ENCODE measurements at places on chromosomes 4 and X. TPM values are rescaled to one million over a fixed set of nuclear protein-coding genes. Genes with fewer than 3 reads are reported as not detected.
A peak's percentile ranks its signal among the peaks of the same experiment; 100 is the strongest.

- no peaks in the 10 kb centered on the region for H3K36me3 ChIP-seq
- H3K27ac ChIP-seq, result no peak overlapping the region
- DNase-seq, result no peak
- no peaks in the 10 kb centered on the region for H3K27me3 ChIP-seq
Observed at GRCh38 chr4:38278255-38278654, 318.1 kb downstream of the PTTG2 start.

GRCh38 chr4:139492429-139492828 lies 38.5 kb downstream of the RAB33B start:
- no peak overlapping the region for H3K27ac ChIP-seq
- H3K4me1 ChIP-seq, result no peaks in the 10 kb centered on the region
- no peak overlapping the region for H3K4me3 ChIP-seq
- H3K27me3 ChIP-seq, result no peaks in the 10 kb centered on the region
- no peaks in the 10 kb centered on the region for H3K36me3 ChIP-seq
- DNase-seq, result no peak

GRCh38 chr4:173159791-173160190 lies 8.8 kb upstream of the GALNT7 start:
- H3K4me3 ChIP-seq, result no peak overlapping the region
- no peaks in the 10 kb centered on the region for H3K36me3 ChIP-seq
- H3K4me1 ChIP-seq, result no peaks in the 10 kb centered on the region
- H3K27ac ChIP-seq, result no peak overlapping the region
- DNase-seq, result no peak

- no peaks in the 10 kb centered on the region for H3K4me1 ChIP-seq
- H3K27me3 ChIP-seq, result no peaks in the 10 kb centered on the region
- H3K4me3 ChIP-seq, result no peak overlapping the region
- H3K27ac ChIP-seq, result no peak overlapping the region
- DNase-seq, result no peak
- no peaks in the 10 kb centered on the region for H3K36me3 ChIP-seq
Observed at GRCh38 chr4:133440404-133440803, 291.3 kb downstream of the PCDH10 start.

DNA sequence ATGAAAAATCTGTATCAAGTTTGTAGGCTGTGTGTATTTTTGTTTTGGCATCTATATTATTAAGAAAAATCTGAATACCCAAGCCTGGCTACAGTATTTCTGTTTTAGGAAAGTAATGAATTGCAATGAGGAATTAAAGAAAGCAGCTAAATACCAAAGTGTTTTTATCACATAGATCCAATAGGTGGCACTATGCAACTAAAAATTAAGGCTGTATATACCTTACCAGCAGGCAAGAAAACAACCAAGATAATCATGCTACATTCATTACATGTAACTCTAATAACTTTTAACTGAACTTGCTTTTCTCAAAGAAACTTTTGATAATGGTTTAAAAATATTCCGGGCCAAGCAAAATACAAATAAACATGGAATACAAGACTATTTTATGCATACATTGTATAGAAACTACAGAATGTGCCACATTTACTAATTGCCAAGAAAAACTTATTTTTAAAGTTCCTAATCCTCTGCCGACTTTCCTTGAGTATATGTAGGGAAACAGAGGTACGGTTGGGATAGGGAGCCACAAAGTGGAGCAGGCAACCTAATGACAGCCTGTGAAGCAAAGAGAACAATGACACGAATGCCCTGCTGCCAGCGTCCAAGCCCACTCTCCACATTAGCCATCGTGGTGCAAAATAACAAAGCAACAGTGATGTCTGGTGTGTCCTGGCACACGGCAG lies 63.7 kb downstream of the SEC24D start:
- H3K27ac ChIP-seq, result peak overlapping the region; percentile 52
- no peaks in the 10 kb centered on the region for H3K27me3 ChIP-seq
- no peak for DNase-seq
- H3K4me1 ChIP-seq, result peaks cover 21% of the 10 kb centered on the region

- H3K27ac ChIP-seq, result no peak overlapping the region
- H3K36me3 ChIP-seq, result no peaks in the 10 kb centered on the region
- no peak overlapping the region for H3K4me3 ChIP-seq
- DNase-seq, result no peak
- peaks cover 20% of the 10 kb centered on the region for H3K4me1 ChIP-seq
Observed at GRCh38 chrX:130676861-130677260, 226.1 kb downstream of the ENOX2 start.

- no peaks in the 10 kb centered on the region for H3K27me3 ChIP-seq
- no peak overlapping the region for H3K4me3 ChIP-seq
- H3K27ac ChIP-seq, result no peak overlapping the region
- H3K4me1 ChIP-seq, result no peaks in the 10 kb centered on the region
- H3K36me3 ChIP-seq, result no peaks in the 10 kb centered on the region
Observed at GRCh38 chr4:41318839-41319530, 62.3 kb downstream of the UCHL1 start.

DNA sequence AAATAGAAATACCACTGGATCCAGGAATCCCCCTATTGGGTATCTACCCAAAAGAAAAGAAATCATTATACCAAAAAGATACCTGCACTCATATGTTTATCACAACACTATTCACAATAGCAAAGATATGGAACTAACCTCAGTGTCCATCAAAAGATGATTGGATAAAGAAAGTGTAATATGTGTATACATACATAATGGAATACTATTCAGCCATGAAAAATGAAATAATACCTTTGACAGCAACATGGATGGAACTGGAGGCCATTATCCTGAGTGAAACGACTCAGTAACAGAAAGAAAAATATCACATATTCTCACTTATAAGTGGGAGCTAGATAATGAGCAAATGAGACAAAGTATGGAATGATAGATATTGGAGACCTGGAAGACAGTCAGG lies 74.2 kb upstream of the TLR3 start:
- DNase-seq, result no peak
- H3K27me3 ChIP-seq, result no peaks in the 10 kb centered on the region
- H3K27ac ChIP-seq, result no peak overlapping the region
- H3K4me1 ChIP-seq, result peaks cover 4% of the 10 kb centered on the region

- no peaks in the 10 kb centered on the region for H3K27me3 ChIP-seq
- no peaks in the 10 kb centered on the region for H3K36me3 ChIP-seq
- no peak overlapping the region for H3K27ac ChIP-seq
- H3K4me3 ChIP-seq, result no peak overlapping the region
- H3K4me1 ChIP-seq, result no peaks in the 10 kb centered on the region
Observed at GRCh38 chrX:48934581-48935300, 15.9 kb upstream of the PIM2 start.

GRCh38 chr4:21848021-21848420 lies 100.6 kb downstream of the KCNIP4 start:
- no peaks in the 10 kb centered on the region for H3K4me1 ChIP-seq
- H3K4me3 ChIP-seq, result no peak overlapping the region
- no peaks in the 10 kb centered on the region for H3K36me3 ChIP-seq
- H3K27ac ChIP-seq, result no peak overlapping the region
- no peak for DNase-seq
- no peaks in the 10 kb centered on the region for H3K27me3 ChIP-seq

DNA sequence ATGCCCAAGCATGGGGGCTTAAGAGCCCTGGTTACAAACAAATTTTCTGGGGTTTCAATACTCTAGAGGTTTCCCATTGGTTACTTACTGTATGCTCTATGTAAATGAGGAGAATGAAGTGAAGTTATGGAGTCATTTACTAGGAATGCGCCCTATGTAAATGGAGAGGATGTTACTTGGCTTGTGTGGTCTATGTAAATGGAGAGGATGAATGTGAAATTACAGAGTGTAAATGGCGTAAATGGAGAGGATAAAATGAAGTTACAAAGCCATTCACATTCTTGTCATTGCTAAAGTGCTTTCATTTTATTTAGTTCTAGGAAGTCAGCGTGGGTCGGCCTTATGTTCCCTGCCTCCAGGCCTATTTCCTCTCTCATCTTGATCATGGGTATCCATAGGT lies 810.5 kb upstream of the ADGRL3 start:
- DNase-seq, result no peak
- no peak overlapping the region for H3K4me3 ChIP-seq
- H3K4me1 ChIP-seq, result no peaks in the 10 kb centered on the region

- peaks cover 11% of the 10 kb centered on the region for H3K4me1 ChIP-seq
- peak; percentile 20 for DNase-seq
- no peak overlapping the region for H3K27ac ChIP-seq
- H3K4me3 ChIP-seq, result no peak overlapping the region
- no peaks in the 10 kb centered on the region for H3K27me3 ChIP-seq
Observed at GRCh38 chr4:186587416-186588018, 32.1 kb upstream of the MTNR1A start.

DNA sequence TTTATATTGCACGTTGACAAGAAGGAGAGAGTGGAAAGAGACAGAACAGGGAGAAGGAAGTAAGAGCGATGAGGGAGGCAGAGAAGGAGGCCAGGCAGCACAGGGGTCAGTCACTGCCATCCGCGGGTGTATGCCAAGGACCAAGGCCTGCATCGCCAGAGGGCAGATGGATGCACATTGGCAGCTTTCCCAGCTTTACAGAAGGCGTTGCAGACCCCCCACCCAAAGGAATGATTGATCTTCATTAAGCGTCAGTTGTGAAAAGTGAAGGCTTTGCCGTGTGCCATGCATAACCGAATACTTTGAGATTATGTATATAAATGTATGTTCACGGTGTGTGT lies 21.6 kb downstream of the PIGG start:
- no peak overlapping the region for H3K27ac ChIP-seq

DNA sequence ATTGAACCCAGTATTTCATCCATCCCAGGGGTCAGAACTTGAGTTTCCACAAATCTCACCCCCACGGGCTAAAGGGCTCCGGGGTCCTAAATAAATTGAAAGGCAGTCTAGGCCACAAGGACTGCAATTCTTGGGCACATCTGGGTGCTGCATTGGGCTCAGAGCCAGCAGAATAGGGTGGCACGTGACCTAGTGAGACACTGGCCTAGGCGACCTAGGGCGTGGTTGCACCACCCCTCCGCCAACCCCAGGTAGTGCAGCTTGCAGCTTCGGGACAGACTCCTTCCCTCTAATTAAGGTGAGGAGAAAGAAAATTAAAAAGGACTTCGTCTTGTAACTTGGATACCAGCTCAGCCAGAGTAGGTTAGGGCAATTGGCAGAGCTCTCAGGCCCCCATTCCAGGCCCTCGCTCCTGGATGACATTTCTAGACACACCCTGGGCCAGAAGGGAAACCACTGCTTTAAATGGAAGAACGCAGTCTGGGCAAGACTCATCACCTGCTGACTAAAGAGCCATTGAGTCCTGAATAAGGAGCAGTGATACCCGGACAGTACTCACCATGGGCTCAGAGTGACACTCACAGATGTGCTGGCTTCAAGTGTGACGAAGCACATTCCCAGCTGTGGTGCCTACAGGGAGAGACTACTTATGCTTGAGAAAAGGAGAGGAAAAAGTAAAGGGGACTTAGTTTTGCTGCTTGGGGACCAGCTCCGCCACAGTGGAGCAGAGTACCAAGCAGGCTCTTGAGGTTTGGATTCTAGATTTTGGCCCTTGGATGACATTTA lies 735.4 kb downstream of the FSTL5 start:
- no peaks in the 10 kb centered on the region for H3K27me3 ChIP-seq
- no peak overlapping the region for H3K27ac ChIP-seq
- no peak for DNase-seq
- no peak overlapping the region for H3K4me3 ChIP-seq

DNA sequence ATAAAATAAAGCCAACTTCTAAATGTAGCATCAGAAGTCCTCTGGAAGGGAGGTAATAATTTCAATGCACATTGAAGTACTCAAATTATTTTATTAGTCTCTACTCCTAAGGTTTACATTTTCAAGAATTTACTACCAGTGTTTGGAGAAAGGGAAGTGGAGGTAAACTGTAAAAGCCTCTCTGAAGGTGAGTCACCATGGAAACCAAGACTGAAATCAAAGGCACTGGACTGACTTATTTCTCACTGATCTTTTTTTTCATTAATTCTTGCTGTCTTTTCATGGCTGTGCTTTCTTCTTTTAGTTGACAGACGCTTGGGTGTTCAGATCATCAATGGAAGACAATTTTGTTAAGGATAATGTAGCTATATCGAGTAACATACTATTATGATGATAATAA lies 9.7 kb downstream of the SLC39A8 start:
- no peak overlapping the region for H3K27ac ChIP-seq
- H3K4me3 ChIP-seq, result no peak overlapping the region
- no peaks in the 10 kb centered on the region for H3K36me3 ChIP-seq

DNA sequence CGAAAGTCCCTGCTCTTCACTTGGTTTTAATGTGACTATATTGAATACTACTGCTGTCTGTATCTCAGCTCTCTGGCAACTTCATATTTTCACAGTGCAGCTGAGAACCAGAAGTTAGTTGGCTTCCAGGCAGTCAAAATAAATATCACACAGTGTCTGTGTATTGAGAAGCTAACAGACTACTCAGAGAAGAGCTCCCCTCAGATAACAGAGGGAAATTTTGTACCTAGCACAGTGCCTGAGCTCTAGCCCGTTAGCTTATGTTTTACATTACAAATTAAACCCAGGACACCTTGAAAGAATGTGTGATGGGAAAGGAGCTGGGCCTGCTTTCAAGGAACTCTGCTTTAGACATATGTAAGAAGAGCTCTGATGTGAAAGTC lies 22.7 kb downstream of the JADE1 start:
- no peak for DNase-seq
- no peak overlapping the region for H3K4me3 ChIP-seq
- H3K4me1 ChIP-seq, result peaks cover 58% of the 10 kb centered on the region
- peaks cover 6% of the 10 kb centered on the region for H3K36me3 ChIP-seq
- no peak overlapping the region for H3K27ac ChIP-seq
- H3K27me3 ChIP-seq, result no peaks in the 10 kb centered on the region

- no peaks in the 10 kb centered on the region for H3K4me1 ChIP-seq
- no peak overlapping the region for H3K4me3 ChIP-seq
- H3K36me3 ChIP-seq, result no peaks in the 10 kb centered on the region
- no peaks in the 10 kb centered on the region for H3K27me3 ChIP-seq
- DNase-seq, result no peak
Observed at GRCh38 chr4:89245459-89245858, 62.1 kb downstream of the GPRIN3 start.

- DNase-seq, result no peak
- no peaks in the 10 kb centered on the region for H3K4me1 ChIP-seq
- H3K27me3 ChIP-seq, result no peaks in the 10 kb centered on the region
- no peaks in the 10 kb centered on the region for H3K36me3 ChIP-seq
Observed at GRCh38 chr4:42464550-42465094, 67.3 kb downstream of the SHISA3 start.

DNA sequence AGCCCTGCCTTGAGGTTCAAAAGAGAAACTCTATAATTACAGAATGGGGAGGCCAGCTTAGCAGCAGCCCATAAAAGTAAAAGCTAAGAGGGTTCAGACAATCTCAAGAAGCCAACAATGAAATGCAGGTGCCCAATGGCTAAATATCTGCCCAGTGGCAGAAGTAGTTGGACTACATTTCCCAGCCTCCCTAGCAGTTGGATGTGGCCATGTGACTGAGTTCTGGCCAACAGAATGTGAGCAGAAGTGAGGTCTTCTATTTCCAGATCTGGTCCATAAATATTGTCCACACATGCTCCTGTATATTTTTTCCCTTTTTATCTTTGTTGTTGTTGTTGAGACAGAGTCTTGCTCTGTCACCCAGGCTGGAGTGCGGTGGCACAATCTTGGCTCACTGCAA lies 127.9 kb upstream of the NHS start:
- H3K4me1 ChIP-seq, result no peaks in the 10 kb centered on the region
- no peak for DNase-seq
- no peaks in the 10 kb centered on the region for H3K27me3 ChIP-seq
- H3K27ac ChIP-seq, result no peak overlapping the region
- H3K4me3 ChIP-seq, result no peak overlapping the region

HAUS3 gene
- total RNA-seq, result 6.5 TPM

GNRHR gene
- total RNA-seq, result not detected

PLK4 gene
- total RNA-seq, result 1.2 TPM

CSAG2 gene
- total RNA-seq, result not detected

CLNK gene
- total RNA-seq, result not detected

AKAP14 gene
- total RNA-seq, result not detected

CYBB gene
- 38.7 TPM for total RNA-seq

ATG4A gene
- total RNA-seq, result 24.9 TPM

DUX4 gene
- total RNA-seq, result not detected

SMPX gene
- not detected for total RNA-seq

SPANXN4 gene
- total RNA-seq, result not detected

VCX gene
- not detected for total RNA-seq

NPY5R gene
- 2.3 TPM for total RNA-seq

ASB5 gene
- not detected for total RNA-seq

All from thoracic aorta (tissue), 2 donors.